Cerebellar nuclear complex (tissue), 1 donor: ENCODE measurements at places on chromosomes 13 and 19.

GRCh38 chr13:52738719-52739467 lies 727 bp downstream of the CNMD start:
- DNase-seq: no peak

DNA sequence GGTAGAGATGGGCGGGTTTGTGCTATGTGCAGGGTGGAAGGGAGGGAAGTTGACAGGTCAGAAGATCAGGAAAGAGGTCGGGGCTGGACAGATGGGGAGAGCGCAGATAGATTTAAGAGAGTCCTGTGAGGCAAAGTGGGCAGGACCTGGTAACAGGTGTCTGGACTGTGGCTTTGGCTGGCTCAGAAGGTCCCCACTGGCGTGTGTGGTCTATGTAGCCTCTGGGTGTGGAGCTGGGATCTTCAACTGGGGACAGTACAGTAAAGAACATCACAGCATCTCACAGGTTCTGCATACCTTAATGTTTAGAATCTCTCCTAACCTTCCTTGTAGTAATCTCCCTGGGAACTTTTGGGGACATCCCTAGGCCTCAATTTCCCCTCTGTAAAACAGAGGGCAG lies 17.7 kb downstream of the CKM start:
- no peak for DNase-seq

GRCh38 chr13:109387471-109387870 lies 398.9 kb downstream of the IRS2 start:
- no peak for DNase-seq

GRCh38 chr13:113410472-113411201 lies 42.7 kb downstream of the ADPRHL1 start:
- no peak for DNase-seq

- no peak for DNase-seq
These were observed 600 bp downstream of the UBE2S start for GRCh38 chr19:55406826-55407549.
